Stimulated activated CD4-positive, alpha-beta T cell treated with anti-CD3 and anti-CD28 coated beads, Interleukin-4, amount 100 ng/mL, for 4 hours (primary cell): ENCODE measurements at places on chromosomes 4 and X.

DNA sequence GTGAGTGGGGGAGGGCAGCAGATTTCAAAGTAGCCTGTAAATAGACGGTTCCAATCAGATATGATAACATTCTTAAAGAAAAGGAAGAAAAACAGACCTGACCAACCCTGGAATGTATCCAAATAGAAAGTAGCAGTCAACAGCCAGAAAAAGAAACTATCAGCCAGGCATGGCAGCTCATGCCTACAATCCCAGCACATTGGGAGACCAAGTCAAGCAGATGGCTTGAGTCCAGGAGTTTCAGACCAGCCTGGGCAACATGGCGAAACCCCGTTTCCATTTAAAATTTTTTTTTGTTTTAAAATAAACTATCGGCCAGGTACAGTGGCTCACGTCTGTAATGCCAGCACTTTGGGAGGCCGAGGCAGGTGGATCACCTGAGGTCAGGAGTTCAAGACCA is 125.0 kb downstream of the THOC2 start:
- no peak for DNase-seq

GRCh38 chr4:110638089-110638746 is 15.3 kb upstream of the PITX2 start:
- DNase-seq, result no peak

GRCh38 chr4:126591583-126591982 is 1041.2 kb upstream of the INTU start:
- DNase-seq, result no peak

GRCh38 chrX:154802947-154803346 is 2.3 kb downstream of the MPP1 start:
- no peak for DNase-seq

GRCh38 chrX:13939741-13940597 is 89.7 kb downstream of the GEMIN8 start:
- DNase-seq, result no peak
